ENCODE measurements at places on chromosomes 7 and 10.

DNA sequence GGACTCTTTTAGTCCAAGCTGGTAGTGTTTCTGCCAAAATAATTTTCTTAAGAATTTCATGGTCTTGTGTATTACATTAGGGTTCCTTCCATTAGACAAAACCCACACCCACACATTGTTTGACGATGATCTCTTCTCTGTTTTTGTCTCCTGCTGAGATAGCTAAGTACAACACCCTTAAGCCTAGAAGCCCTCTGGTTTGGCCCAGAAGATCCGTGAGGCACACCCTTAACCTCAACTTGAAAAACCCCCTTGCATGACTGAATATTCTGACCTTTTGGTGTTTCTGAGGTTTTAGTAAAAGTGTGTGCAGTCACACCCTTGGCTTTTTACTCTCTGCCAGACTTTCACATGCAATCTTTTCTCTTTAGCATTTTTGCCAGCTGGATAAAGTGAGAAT, 29.3 kb upstream of the ERCC6 start:
- DNase-seq = no peak

DNA sequence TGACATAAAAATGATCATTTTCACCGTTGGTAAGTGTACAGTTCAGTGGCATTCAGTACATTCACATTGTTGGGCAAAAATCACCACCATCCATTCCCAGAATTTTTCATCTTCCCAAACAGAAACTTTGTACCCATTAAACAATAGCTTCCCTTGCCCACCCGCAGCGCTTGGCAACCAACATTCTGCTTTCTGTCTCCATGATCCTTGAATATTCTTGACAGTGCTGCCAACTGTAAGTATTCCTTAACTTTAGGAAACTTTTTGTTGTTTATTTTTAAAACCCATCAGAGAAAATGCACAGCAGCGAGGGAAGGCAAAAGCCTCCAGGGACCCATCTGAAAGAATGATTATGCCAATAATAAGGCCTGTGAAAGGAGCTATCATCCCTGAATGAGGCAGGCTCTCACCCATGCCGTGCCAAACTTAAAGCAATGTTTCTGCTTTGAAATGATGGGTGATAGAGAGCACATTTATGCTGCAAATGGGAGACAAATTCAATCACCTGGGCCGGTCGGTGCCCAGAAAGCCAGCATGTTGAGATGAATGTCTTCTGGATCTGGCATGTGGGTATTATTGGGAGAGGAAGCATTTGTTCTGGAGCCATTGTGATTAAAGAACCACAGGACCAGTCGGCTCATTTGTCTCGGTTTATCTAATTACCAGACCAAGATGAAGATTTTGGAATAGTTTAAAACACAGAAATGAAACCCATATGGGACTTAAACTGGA, 202.1 kb upstream of the NPVF start:
- DNase-seq = no peak

- no peak for DNase-seq
Measured at GRCh38 chr10:63819753-63820329, 298.6 kb downstream of the REEP3 start.

DNA sequence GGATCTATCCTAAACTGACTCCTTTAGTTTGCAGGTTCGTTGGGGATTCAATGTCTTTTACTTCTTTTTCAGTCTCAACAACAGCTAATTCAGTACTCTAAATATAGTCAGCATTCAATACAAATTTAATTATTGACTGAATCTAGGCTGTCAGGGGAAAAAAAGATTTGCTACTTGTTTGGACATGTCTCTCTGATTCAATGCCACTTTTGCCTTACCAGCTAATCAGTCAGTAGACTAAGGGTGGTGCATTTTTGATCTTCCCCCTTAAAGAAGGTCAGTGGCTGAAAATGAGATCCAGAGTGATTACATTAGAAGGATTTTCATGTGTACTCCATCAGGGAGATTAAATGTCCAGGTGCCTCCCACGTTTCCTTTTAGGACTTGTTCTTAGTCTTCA, 145.1 kb downstream of the C1GALT1 start:
- DNase-seq = no peak

DNA sequence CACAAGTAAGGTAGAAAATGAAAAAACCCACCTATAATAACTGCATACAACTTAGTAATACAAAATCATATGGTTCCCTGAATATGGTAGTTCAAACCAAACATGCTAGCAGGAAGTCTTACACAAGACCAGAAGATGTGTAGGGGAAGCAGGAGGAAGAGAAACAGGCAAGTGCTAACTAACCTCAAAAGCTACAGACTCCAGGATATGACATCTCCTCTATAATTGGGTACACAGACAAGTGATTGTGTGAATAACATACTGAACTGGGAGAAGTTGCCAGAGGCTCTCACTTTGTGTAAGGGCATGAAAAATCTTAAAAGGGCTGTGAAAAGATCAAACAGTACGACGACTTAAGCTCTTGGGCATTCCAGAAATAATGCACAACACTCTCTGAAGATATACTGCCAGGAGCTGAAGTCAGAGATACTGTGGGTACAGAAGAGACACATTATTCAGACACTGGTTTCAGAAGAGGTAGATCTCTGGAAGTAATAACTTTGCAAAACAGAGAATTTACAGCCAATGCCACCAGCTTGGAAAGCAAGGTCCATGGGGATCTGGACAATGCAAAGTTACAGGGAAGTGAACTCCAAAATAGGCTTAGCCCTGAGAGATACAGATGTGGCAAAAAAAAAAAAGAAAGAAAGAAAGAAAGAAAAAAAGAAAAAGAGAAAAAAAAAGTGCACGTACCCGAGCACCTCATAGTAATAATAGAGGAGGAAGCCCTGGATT, 767.2 kb downstream of the TNS3 start:
- DNase-seq = no peak

DNA sequence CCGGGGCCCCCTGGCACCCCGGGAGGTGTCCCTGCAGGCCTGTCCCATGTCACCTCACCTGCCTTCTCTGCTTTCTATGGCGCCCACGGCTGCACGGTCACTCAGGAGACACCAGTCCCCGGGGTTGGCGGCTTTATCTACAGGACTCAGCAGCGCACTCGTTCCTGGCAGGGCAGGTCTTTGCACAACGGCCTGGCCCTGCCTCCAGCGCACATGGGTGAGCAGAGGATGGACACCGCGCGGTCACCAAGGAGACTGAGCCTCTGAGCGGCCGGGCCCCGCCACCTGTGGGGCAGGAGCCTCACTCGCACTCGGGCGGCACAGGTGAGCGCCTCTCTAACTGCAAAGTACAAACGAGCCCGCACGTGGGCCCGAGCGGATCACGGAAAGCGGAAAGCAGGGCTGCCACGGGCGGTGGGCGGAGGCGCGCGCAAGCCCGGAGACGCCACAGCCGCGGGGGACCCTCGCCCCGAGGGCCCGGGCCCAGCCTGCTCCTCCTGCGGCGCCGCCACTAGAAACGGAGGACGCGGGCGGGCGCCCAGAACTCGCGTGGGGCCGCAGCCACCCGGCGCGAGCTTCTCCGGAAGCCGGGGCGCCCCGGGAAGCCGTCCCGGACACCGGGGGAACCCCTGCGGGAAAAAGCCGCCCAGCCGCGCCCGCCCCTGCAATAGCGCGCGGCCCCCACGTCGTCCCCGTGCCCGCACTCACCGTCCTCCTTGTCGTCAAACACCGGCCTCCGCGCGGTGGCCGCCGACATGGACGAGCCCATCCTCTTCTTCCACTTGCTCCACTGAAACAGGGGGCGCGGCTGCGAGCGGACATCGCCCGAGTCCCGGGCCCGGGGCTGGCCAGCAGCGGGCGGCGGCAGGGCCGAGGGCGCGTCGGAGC, 642 bp downstream of the STK32C start:
- DNase-seq = peak; percentile 39

DNA sequence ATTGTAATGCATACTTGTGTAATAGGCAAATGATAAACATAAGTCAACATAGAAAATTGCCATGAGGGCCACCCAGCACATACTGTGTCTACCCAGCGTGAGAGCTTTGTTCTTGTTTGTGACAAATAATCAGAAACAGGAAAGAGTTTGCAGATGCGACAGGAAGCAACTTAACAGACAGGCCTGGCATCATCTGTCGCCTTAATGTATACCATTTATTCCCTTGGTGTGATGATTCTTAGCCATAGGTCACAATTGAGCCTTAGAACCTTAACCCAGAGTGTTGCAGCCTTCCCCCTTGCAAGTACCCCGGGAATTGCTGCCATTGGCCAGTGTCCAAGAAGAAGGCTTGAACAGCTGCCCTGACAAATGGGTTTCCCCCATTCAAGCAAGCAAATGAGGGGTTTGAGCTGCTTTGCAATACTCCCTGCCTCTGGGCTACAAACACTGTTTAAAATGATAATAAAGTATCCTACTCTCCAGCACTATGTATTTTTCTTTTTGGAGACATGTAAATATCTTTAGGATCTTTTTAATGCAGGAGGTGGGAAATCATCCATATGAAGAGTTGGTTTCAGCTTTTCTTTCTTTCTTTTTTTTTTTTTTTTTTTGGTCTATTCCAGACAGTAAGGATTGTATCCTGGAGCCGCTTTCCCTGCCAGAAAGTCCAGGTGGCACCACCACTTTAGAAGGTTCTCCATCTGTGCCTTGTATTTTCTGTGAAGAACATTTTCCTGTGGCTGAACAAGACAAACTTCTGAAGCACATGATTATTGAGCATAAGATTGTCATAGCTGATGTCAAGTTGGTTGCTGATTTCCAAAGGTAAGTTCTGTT, 80.0 kb downstream of the ZNF277 start:
- no peak for DNase-seq

DNA sequence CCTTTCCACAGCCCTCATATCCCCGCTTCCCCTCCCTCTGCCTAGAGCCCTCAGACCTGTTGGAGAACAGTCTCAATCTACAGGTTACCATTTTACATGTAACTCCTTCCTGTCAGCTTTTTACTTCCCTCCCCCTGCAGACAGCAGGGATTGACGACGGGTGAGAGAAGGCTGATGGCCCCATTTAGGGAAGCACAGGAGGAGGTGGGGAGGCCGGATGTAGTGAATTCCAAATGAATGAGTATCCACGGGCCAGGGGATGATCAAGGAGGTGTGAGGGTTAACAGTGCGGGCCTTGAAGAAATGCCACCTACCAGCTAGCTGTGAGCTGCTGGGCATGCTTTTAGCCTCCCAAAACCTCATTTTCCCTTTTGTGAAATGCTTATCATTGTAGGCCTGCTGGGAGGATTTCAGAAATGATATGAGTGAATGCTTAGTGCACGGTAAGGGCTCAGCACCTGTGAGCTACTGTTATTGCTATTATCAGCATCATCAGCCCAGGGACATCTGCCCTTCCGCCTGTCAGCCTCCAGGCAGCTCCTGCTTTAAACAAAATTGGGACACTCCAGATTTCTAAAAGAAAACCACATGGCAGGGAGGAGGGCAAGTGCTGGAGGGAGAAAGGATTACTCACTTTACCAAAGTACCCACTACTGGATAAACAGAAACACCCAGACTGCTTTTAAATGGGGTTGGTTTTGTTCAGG, 6.5 kb upstream of the NANOS1 start:
- DNase-seq = no peak

DNA sequence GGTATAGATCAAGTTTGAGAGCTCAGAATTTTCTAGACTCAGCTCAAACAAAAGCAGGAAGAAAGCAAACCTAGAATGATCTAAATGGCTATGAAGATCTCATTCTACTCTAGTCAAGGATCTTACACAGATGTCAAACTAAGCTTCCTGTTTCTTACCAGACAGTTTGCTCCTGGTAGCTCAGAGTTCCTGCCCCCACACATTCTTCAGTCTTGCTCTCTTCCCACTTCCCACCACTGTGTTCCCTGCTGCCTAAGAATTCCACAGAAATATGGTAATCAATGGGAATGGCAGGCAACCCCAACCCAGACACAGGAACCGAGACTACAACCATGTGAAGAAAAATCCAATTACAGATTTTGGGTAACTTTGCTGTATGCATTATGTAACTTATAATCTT, 133.4 kb upstream of the PTN start:
- DNase-seq = no peak

DNA sequence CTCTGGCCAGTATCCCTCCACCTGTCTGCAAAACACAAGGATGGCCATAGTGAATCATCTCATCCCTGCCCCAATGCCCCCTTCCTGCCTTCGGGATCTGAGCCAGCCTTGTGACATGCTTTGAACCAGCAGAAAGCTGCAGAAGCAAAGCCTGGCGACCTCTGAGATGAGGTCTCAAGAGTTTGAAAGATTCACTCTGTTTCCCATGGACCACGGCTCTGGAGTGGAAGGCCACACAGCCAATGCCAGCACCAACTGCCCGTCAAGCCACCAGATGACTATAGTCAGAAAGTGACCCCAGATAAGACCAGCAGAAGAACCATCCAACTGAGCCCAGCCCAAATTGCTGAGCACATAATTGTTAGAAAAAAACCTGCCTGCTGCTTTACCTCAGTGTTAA, 193.9 kb upstream of the PPP2R2D start:
- DNase-seq = no peak

DNA sequence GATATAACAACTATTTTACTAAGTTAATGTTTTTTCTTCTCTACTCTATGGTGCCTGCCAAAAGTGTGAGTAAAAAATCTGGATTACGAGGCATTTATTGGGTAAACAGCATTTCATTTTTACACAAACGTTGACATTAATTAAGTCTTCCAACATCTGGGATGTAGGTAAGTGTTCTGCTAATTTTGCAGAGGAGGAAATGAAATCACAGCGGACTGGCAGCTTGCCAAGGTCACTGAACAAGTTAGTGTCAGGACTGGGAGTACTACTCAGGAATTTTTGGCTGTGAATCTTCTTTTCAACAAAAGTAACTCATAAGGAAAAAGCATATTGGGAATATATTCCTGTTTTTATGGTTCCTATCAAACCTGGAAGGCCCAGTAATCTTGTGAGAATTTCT, 612.1 kb upstream of the FZD8 start:
- DNase-seq = no peak

- DNase-seq = no peak
Measured at GRCh38 chr7:142468871-142469665, 211.2 kb upstream of the PRSS58 start.

DNA sequence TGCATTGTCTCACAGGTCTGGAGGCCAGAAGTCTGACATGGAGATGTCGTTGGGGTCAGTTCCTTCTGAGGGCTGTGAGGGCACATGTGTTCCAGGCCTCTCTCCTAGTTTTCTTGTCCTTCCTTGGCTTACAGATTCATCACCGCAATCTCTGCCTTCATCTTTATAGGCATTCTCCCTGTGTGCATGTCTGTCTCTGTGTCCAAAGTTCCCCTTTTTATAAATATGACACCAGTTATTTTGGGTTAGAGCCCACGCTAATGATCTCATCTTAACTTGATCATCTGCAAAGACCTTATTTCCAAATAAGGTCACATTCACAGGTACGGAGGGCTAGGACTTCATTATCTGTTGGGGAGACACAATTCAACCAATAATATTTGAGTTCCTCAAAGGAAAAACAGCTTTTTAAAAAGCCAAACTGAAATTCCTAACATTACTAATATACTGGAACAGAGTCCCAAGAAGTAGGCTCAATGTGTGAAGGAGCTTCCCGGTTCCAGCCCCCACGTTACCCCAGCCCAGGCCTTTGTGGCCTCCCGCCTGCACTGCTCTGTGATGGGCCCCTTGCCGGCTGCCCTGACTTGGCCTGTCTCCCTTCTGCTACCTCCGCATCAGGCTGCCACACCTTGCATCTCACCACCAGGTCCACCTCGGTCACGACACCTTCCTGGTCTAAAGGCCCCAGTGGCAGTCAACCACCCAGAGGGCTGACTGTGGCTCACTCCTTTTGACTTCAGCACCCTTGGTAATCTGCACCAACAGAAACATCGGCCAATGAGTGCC, 142.7 kb downstream of the KCNMA1 start:
- no peak for DNase-seq

GRCh38 chr10:112490545-112490944, 43.5 kb downstream of the VTI1A start:
- DNase-seq = no peak
